ENCODE measurements at places on chromosomes 7 and 10. TPM values are rescaled to one million over a fixed set of nuclear protein-coding genes. Genes with fewer than 3 reads are reported as not detected.

Gene MMD2
- total RNA-seq: not detected

Gene KCNMA1
- total RNA-seq: 0.27 TPM

GRCh38 chr10:48760983-48761382 lies 76.3 kb downstream of the WDFY4 start:
- DNase-seq: no peak
- H3K4me3 ChIP-seq: no peak overlapping the region
- H3K27ac ChIP-seq: no peak overlapping the region
- H3K36me3 ChIP-seq: no peaks in the 10 kb centered on the region
- no peaks in the 10 kb centered on the region for H3K4me1 ChIP-seq

GRCh38 chr7:134290286-134290685 lies 26.4 kb downstream of the SLC35B4 start:
- no peak for DNase-seq
- H3K36me3 ChIP-seq: peaks cover 16% of the 10 kb centered on the region
- H3K4me1 ChIP-seq: peaks cover 5% of the 10 kb centered on the region
- H3K27ac ChIP-seq: no peak overlapping the region

Gene FAM107B
- total RNA-seq: 2.3 TPM

DNA sequence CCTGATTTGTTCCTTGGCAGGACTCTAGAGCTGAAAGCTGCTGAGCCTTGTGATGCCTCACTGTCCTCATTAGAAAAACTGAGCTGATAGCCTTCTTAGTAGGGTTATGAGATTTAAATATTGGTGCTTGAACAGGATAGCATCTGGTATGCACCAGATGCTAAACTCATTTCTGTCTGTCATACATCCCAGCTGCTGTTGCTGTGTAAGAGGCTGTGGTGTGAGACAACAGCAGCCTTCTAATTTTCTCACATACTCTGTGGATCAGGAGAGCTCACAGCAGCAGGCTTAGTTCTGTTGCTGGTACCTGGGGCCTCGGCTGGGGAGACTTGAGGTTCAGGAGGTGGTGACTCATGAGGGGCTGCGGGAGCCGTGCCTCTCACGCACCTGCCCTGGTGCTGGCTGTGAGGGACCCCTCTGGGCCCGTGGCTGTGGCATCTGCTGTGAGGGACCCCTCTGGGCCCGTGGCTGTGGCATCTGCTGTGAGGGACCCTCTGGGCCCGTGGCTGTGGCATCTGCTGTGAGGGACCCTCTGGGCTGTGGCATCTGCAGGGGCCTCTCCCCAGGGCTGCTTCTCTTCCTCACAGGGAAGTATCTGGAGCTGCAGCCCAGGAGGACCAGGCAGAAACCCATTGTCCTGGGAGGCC lies 12.5 kb downstream of the DYNC2I1 start:
- peak overlapping the region; percentile 5 for H3K27ac ChIP-seq
- no peak for DNase-seq
- no peaks in the 10 kb centered on the region for H3K27me3 ChIP-seq
- H3K4me1 ChIP-seq: peaks cover 51% of the 10 kb centered on the region
- H3K4me3 ChIP-seq: no peak overlapping the region
- peaks cover 57% of the 10 kb centered on the region for H3K36me3 ChIP-seq

Gene VWA2
- not detected for total RNA-seq

DNA sequence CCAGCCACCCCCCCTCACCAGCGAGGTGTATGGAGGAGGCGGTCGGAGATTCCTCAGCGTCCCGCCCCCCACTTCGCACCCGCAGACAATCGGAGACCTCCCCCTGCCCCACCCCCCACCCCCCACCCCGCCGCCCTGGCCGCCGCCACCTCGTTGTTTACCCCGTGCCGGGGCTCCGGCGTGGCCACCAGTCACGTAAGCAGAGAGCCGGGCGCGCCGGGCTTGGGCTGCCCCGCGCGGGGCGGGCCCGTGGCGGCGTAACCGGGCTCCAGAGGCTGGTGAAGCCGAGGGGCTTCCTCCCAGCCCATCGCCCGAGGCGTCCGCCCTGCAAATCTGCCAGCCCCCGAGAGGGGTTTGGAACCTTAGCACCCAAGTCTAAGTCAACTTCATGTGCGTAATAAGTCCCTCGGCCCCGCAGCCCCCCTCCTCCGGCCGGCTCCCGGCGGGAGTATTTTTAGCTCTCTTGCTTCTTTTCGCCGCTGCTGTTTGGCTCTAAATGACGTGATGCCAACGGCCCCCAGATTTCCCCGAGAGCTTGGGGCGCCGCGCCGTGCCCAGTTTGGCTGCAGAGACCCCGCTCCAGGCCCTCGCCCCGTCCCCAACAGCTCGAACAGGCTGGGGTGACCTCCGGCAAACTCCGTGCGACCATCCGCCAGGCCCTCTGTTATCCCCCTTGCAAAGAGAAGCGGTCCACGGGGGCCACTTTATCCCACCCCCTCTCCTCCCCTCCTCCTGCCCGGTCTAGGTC lies 2.7 kb downstream of the MXI1 start:
- peak overlapping the region; percentile 93 for H3K27ac ChIP-seq
- H3K27me3 ChIP-seq: no peaks in the 10 kb centered on the region
- H3K36me3 ChIP-seq: no peaks in the 10 kb centered on the region
- peak; percentile 32 for DNase-seq
- H3K4me1 ChIP-seq: peaks cover 25% of the 10 kb centered on the region
